ENCODE measurements at places on chromosomes 5 and 9.

- no peak for DNase-seq
Measured at GRCh38 chr9:117151716-117152115, 263.1 kb downstream of the ASTN2 start.

DNA sequence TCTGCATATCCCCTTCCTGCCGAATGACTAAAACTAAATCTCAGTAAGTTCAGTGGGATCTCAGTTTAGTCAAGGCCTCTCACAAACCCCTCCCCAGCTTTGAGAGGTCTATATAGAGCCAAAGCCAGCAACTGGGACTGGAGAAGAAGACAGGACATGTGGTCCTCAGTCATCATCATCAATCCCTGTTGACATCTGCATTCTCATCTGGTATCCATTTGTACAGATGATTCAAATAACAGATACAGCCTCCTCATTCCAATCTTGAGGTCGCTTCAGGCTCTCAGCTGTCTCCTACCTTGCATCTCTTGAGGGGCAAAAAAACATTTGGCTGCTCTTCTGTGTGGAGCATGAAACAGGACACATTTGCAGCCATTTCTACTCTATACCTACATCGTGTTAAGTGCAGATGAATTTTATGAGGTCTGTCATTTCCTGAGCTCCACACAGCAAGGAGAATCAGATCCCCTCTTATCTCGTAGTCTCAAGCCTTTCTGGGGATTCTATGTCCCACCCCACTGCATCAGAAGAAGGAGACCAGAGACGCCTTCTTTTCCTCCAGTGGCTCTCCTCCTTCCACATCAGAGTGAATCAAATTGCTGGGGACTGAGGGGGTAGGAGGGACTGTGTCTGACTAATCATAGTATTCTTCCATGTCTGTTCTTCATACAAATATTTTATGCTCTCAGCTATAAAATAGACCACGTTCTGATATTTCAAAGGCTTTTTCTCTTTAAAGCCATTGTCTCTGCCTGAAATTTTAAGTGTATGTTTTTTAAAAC is 4.7 kb upstream of the RECK start:
- DNase-seq: no peak

DNA sequence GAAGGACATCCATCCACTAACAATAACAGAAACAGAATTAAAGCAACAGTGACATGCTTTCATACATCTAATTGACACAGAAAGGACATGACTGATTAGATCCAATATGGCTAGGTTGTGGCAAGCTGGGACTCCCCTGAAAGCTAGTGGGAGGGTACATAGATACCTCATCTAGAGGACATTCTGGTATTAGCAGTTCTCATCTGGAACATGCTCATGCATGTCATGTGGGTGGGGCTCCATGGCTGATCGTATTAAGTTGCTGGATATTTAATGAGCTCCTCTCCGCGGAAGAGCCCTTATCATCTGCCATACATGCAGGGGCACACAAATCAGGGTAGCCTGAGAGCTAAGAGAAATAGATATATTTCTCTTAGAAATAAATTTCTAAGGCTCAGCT is 358.9 kb downstream of the ICE1 start:
- no peak for DNase-seq

DNA sequence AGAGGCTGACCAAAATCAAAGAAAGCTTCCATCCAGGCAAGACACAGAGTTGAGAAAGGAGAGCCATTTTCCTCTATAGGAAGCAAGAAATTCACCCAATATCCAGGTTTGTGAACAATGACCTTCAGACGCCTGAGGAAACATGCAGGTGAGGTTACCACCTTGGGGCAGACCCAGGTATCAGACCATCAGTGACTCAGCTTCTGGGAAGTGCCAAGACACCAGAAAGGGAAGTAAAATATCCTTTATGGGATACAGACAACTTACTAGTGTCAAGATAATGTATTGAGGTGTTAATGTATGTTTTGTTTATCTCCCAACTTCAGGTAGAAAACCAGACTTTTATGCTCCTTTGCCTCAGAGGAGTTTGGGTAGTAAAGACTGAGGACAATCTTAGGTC is 2.2 kb upstream of the DTWD2 start:
- DNase-seq: no peak

- no peak for DNase-seq
Measured at GRCh38 chr9:3888497-3888858, 362.7 kb upstream of the RFX3 start.

- peak; percentile 41 for DNase-seq
Measured at GRCh38 chr5:147344861-147345260, 110.0 kb downstream of the STK32A start.

DNA sequence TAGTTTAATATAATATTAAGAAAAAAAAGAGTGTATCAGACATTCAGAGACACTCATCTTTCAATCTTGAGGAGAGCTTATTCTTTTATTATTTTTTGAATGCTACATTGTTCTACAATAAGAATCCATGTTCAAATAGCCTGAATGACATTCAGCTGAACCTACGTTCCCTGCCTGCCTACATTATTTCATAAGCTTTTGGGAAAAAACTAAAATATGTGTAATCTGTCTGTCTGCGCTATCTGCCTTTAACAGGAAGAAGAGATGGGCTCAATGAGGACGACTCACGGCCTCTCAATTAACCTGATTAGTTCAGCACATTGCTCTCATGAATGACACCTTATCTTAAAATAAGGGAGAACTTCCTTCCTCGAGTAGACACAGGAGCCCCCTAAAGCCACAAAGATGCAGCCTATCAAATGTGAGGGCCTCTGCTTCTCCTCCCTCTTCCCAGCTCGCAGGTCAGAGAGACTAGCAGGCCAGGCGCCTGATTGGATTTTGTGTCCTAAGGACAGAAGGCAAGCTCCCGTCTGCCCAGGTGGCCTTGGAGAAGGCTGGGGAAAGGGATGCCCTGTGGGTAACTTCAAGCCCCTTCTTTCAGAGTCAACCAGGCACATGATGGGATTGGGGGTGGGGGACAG is 37.8 kb downstream of the EBF1 start:
- no peak for DNase-seq

DNA sequence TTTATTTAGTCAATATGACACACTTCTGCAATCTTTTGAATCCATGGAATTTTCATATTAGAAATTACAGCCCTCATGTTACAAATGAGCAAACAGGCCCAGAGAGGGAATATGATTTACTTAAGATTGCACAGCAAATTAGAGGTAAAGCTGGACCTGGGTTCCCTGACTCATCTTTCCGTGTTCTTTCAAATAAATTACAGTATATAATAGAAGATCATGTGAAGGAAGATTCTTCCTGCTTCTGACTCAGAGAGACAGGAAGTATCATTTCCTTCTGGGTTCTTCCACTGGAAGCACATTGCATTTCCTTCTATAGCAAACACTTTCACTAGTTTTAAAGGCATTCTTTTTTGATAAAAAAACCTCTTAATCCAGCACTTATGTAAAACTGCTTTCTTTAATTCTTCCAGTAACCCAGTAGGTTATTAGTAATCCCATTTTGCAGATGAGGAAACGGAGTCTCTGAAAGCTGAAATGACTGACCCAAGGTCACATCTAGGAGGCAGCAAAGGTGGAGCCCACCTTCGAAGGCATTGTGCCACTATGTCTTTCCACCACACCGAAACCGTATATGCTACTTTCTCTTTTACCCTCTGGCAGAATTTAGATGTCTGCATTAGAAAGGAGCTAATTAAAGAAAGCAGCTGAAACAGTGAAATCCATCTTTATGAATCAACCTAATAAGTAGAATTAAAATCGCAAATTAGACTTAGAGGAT is 566.7 kb upstream of the KLF4 start:
- no peak for DNase-seq

DNA sequence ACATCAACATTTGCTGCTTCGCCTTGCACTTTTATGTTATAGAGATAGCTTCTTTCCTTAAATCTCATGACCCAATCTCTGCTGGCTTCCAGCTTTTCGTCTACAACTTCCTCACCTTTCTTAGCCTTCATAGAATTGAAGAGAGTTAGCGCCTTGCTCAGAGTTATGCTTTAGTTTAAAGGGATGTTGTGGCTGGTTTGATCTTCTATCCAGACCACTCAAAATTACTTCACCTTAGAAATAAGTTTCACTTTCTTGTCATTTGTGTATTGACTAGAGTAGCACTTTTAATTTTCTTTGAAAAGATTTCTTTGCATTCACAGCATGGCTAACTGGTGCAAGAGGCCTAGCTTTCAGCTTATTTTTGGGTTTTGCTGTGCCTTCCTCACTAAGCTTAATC is 414.2 kb downstream of the ZNF608 start:
- no peak for DNase-seq

DNA sequence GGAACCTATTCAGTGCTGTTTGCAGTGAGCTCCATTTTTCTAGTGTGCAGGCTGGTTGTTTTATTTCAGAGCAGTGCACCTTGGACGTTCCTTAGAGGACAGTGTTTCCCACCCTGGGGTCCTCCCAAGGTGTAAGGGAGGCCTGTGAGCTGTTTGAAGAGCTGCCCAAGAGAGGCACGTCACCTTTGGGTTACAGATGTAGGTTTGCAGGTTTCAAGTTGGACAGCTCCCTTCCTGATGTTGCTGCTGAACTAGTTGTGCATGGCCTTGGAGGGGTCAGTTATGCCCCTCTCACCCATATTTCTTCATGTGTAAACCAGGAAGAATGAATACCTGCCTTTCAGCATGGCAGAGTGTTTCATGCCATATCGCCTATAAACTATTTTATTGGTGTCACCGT is 34.7 kb upstream of the POMT1 start:
- DNase-seq: no peak

DNA sequence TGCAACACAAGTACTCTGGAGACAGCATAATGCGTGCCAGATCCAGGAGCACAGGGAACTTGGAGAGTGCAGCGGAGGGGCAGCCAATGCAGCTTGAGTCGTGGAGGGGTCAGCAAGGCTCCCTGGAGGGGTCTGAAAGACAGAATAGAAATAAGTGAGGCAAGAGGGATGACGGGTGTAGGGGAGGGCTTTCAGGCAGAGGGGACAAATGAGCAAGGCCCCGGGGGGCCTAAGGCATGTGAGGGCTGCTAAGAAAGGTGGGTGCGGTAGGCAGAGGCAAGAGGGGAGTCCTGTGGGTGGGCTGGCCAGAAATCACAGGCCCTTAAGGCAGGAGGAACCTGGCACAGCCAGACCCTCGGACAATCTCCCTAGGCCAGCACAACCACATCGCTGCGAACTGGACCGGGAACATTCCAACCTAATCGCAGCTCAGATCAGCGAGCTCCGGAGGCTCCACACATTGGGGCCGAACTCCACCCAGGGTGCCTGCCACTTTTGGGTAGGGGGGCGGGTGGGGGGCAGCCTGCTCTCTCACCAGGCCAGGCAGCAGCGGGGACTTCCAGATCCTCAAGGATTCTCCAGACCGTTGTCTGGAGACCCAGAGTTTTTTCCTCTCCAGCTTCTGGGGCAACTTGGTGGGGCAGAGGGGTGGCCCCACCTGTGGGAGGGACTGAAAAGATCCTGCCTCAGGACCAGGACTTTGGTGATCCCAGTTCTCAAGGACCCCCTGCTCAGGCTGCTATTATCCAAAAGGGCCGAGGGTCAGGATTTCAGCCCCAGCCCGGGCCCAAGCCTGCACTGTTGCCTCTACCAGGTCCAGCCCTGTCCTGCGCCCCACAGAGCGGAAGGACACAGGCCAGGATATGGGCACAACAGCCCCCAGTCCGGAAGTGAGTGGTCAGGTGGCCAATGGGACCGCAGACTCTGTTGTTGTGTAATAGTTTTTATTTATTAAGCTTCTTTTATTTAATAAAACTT is 22.7 kb upstream of the CYSTM1 start:
- DNase-seq: no peak

- no peak for DNase-seq
Measured at GRCh38 chr5:84383296-84383815, 1.3 kb downstream of the EDIL3 start.

- DNase-seq: no peak
Measured at GRCh38 chr9:10148796-10149195, 464.0 kb downstream of the PTPRD start.

- DNase-seq: no peak
Measured at GRCh38 chr5:79689541-79690466, at the start of gene CMYA5. Gene CMYA5 (plus strand): TSS chr5:79689836. CDS start chr5:79689908, 72 bp downstream.

DNA sequence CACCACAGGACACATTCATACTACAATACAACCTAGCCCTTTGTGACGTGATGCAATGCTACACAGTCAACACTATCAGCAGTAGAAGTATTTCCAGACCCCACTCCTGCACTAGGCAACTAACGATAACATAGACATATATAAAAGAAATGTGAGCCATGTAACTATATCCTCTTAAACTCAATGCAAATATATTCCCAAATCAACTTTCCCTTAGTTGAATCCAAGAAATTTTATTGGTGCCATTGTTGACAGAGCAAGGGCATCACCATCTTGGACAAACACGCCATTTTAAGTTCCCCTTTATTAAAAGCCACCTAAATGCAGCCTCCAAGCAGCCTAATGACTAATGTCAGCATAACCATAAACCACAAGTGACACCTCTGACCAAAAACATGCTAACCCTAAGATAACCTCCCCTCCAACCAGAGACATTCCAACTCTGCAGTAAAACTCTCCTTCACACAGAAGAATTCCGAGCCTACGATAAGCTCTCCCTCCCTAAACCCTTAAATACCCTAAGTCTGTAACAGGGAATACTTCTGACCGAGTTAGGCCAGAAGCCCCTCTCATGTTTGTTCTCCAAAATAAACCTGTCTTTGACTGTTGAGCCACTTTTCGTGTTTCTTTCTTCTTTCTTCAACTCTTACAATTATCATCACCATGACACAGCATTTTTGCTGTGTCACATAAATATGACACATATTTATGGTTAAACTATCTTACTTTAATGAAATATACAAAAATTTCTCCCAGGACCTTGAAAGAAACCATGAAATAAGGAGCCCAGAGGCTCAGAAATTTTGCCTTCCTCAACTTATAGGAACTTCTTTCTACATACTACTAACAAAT is 1497.8 kb downstream of the EFNA5 start:
- DNase-seq: no peak

DNA sequence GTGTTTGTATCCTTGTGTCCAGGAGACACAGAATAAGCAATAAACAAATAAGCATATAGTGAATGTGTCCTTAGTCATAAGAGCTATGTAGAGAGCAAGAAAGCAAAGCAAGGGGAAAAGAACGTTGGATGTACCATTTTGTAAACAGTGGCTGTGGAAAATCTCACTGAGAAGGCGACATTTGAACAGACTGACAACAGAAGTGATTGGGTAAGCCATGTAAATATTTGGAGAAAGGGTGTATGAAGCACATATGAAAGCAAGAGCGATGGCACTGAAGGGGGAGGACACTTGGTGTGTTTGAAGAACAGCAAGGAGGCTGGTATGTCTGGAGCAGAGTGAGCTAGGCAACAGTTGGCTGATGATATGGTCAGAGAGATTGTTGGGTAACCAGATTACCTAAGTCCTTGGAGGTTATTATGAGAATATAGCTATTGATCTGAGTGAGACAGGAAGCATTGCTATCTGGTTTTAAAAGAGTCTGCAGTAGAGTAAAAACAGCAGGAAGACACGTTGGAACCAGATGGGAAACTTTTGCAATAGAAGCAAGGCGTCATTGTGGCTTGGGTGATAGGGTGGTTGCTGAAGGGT is 115.5 kb upstream of the IL7R start:
- no peak for DNase-seq

GRCh38 chr5:169171515-169171914 is 129.4 kb downstream of the SLIT3 start:
- DNase-seq: no peak

- no peak for DNase-seq
Measured at GRCh38 chr5:92945605-92946097, 635.4 kb downstream of the NR2F1-AS1 start.

GRCh38 chr9:87277346-87277745 is 220.3 kb upstream of the DAPK1 start:
- DNase-seq: no peak

- DNase-seq: no peak
Measured at GRCh38 chr9:28064241-28064815, 491.0 kb upstream of the C9orf72 start.

- DNase-seq: no peak
Measured at GRCh38 chr5:72651779-72652178, 144.6 kb upstream of the ZNF366 start.
